Karpas-422 (cell line): ENCODE measurements at places on chromosomes 5 and 9. TPM values are rescaled to one million over a fixed set of nuclear protein-coding genes. Genes with fewer than 3 reads are reported as not detected.

The ZNF608 gene
- 12.1 and 12.8 TPM in 2 replicates for total RNA-seq

GRCh38 chr9:16277471-16277960 lies 593.0 kb downstream of the BNC2 start:
- no peak for DNase-seq
- no peaks in the 10 kb centered on the region for H3K4me1 ChIP-seq
- no peak overlapping the region for H3K4me3 ChIP-seq
- H3K36me3 ChIP-seq, result no peaks in the 10 kb centered on the region

DNA sequence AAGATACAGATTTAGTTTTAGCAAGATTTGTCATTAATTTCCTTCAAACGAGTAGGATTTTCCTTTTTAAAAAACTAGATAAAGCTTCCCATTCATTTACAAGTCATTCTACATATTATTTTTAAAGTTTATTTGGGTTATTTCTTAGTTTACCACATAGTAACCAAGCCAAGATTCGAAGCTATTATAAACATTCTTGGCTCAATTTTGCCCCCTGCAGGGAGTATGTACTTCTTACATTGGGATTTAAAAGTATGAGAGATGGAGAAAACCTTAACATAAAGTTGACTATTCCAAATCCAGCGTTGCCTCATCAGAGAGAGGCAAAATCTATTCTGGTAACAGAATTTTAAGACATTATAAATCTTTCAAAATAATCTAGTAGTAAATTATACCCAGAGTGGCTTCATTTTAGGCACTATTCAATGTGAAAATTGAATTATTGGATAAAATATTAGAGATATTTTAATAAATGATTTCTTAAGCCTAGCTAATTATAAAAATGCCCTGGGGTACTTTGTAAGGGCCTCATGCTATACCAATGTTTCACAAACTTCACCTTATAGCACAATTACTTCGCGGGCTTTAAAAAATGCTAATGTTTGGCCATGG lies 39.1 kb downstream of the FBN2 start:
- peak; percentile 84 for DNase-seq
- H3K4me3 ChIP-seq, result no peak overlapping the region
- H3K36me3 ChIP-seq, result no peaks in the 10 kb centered on the region
- no peak overlapping the region for H3K27ac ChIP-seq
- H3K4me1 ChIP-seq, result no peaks in the 10 kb centered on the region

The ADAMTSL2 gene
- not detected in 2 replicates for total RNA-seq

- no peaks in the 10 kb centered on the region for H3K27me3 ChIP-seq
- DNase-seq, result no peak
- H3K36me3 ChIP-seq, result no peaks in the 10 kb centered on the region
- no peaks in the 10 kb centered on the region for H3K4me1 ChIP-seq
- no peak overlapping the region for H3K4me3 ChIP-seq
- H3K27ac ChIP-seq, result no peak overlapping the region
Observed at GRCh38 chr9:12463641-12464040, 229.5 kb upstream of the TYRP1 start.

- H3K36me3 ChIP-seq, result no peaks in the 10 kb centered on the region
- no peaks in the 10 kb centered on the region for H3K4me1 ChIP-seq
- H3K27ac ChIP-seq, result no peak overlapping the region
- no peaks in the 10 kb centered on the region for H3K27me3 ChIP-seq
Observed at GRCh38 chr9:93952784-93953495, 2.2 kb downstream of the BARX1 start.

DNA sequence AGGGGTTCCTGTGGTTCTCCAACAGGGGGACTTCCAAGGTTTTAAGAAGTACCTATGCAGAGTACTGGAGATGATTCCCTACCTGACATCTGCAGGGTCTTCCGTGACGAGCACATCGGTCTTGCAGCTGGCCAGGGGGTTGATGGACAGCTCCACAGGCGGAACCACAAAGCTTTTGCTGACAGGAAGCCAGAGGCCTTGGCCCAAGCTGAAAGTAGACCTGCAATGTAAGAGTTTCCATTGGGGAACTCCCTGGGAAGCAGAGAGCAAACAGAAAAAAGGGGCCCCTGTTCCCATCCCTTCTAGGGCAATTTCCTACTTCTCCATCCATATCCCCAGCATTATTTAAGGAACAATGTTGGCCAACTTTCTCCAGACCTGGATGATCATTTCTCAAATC lies 288.0 kb downstream of the TRIM32 start:
- no peaks in the 10 kb centered on the region for H3K36me3 ChIP-seq
- H3K4me3 ChIP-seq, result no peak overlapping the region
- no peaks in the 10 kb centered on the region for H3K27me3 ChIP-seq
- DNase-seq, result no peak

DNA sequence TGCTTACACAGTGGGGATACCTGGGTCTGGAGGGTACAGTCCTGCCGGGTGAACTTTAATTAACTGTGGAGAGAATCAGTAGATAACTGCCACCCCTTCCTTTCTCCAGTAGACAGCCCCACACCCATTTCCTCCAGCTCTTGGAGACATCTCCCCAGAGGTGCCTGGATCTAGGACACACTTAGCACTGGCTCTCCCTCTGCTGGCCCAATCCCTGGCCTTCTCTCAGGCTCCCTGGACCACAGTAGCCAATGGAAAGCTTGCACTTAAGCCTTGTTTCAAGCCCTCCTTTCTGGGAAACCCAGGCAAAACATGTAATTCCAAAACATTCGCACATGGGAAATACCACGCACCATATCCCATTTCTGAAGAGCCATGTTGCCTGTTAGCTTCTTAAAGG lies 169.2 kb upstream of the GAS1 start:
- no peaks in the 10 kb centered on the region for H3K36me3 ChIP-seq
- no peak overlapping the region for H3K4me3 ChIP-seq
- H3K27me3 ChIP-seq, result no peaks in the 10 kb centered on the region
- no peak overlapping the region for H3K27ac ChIP-seq
- H3K4me1 ChIP-seq, result no peaks in the 10 kb centered on the region

The ACOT12 gene
- 0.18 and 0.26 TPM in 2 replicates for total RNA-seq

- H3K27me3 ChIP-seq, result no peaks in the 10 kb centered on the region
- no peak overlapping the region for H3K4me3 ChIP-seq
- no peaks in the 10 kb centered on the region for H3K4me1 ChIP-seq
- no peaks in the 10 kb centered on the region for H3K36me3 ChIP-seq
Observed at GRCh38 chr5:32916648-32917047, 205.5 kb downstream of the NPR3 start.

The ADAMTS13 gene
- 0.34 and 1.3 TPM in 2 replicates for total RNA-seq

The PDE6A gene
- not detected in 2 replicates for total RNA-seq

DNA sequence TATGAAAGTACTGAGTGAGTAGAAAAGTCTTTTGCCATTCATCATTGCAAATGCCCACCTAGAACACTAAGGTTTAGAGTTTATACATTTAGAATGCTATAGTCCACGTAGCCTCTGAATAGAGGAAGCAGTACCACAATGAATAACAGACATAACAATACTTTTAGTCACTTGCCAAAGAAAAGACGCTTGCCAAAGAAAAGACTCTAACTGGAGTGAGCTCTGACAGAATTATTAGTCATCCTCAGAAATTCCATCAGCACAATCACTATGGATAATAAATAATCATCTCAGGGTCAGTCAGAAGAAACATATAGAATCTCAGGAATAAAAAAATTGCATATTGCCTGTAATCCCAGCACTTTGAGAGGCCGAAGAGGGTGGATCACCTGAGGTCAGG lies 168.5 kb upstream of the TARS1 start:
- no peaks in the 10 kb centered on the region for H3K4me1 ChIP-seq
- H3K36me3 ChIP-seq, result no peaks in the 10 kb centered on the region
- H3K27ac ChIP-seq, result no peak overlapping the region
- no peak for DNase-seq
- no peaks in the 10 kb centered on the region for H3K27me3 ChIP-seq

The RANBP3L gene
- total RNA-seq, result 0.18 and 0.22 TPM in 2 replicates

DNA sequence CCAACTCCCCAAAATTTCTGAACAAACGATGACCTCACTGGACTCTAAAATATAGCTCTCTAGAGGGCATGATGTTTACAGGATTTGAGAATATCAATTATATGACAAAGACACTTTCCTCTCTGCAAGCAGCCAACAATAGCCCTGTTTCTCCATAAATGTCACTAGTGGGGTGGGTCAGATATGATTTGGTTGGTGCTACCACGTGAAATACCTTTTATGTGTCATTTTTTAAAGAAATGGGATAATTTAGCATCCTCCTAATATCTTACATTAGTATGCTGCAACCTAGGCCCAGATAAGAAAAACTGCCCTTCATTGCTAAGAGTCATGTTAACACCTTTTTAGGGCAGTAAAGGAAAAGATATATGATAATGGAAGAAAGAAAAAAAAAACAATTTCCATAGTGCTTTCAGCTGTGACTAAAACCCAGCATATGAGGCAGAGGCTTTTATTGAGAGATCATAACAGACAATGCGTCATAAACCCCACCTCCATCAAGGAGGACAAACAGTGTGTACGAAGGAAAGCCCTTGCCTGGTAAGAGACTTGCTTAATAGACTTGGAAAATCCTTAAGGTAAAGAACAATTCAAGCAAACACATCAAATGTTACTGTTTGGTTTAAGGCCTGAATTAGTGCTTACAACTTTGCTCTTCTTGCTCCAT lies 372.4 kb upstream of the PAPPA start:
- H3K27ac ChIP-seq, result no peak overlapping the region
- no peak for DNase-seq
- no peaks in the 10 kb centered on the region for H3K4me1 ChIP-seq
- H3K27me3 ChIP-seq, result no peaks in the 10 kb centered on the region
- no peaks in the 10 kb centered on the region for H3K36me3 ChIP-seq

DNA sequence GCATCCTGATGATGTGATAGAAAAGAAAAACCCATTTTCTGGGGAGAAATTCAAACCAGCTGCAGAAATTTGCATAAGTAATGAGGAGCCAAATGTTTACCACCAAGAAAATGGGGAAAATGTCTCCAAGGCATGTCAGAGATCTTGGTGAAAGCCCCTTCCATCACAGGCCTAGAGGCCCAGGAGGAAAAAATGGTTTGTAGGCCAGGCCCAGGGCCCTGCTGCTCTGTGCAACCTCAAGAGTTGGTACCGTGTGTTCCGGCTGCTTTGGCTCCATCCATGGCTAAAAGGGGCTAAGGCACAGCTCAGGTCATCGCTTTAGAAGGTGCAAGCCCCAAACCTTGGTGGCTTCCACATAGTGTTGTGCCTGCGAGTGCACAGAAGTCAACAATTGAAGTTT lies 543.1 kb downstream of the ZNF608 start:
- no peak overlapping the region for H3K4me3 ChIP-seq
- no peak for DNase-seq

GRCh38 chr9:130240410-130241197 lies 25.0 kb upstream of the HMCN2 start:
- H3K4me3 ChIP-seq, result no peak overlapping the region
- H3K27ac ChIP-seq, result no peak overlapping the region
- no peaks in the 10 kb centered on the region for H3K36me3 ChIP-seq
- peaks cover 15% of the 10 kb centered on the region for H3K4me1 ChIP-seq

GRCh38 chr5:35698047-35698808 lies 80.6 kb downstream of the SPEF2 start:
- H3K36me3 ChIP-seq, result no peaks in the 10 kb centered on the region
- H3K4me3 ChIP-seq, result no peak overlapping the region
- H3K27ac ChIP-seq, result no peak overlapping the region
- no peak for DNase-seq

- no peaks in the 10 kb centered on the region for H3K36me3 ChIP-seq
- H3K27ac ChIP-seq, result no peak overlapping the region
- no peak for DNase-seq
- no peaks in the 10 kb centered on the region for H3K27me3 ChIP-seq
Observed at GRCh38 chr5:130462516-130462915, 558.3 kb downstream of the CHSY3 start.

The FBP1 gene
- total RNA-seq, result not detected in 2 replicates

The SLC6A7 gene
- not detected in 2 replicates for total RNA-seq

The PLEKHG4B gene
- total RNA-seq, result not detected in 2 replicates

DNA sequence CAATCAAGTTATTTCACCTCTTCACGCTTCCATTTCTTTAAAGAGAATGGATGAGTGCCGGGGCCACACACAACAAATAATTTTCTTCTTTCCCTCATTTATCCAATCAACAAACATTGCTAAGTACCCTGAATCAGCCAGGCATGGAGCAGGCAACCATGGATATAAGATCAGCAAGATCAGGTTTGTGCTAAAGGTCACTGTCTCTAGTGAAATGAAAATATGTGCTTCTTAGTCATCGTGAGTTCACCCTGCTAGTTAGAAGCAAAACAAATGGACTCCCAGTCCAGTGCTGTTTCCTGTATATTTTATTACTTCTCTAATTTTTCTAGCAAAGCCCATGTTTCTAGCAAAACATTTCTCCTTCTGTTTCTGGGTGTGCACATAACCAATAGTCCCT lies 629.2 kb downstream of the BNC2 start:
- H3K27ac ChIP-seq, result no peak overlapping the region
- H3K27me3 ChIP-seq, result no peaks in the 10 kb centered on the region
- H3K36me3 ChIP-seq, result no peaks in the 10 kb centered on the region
- DNase-seq, result no peak

DNA sequence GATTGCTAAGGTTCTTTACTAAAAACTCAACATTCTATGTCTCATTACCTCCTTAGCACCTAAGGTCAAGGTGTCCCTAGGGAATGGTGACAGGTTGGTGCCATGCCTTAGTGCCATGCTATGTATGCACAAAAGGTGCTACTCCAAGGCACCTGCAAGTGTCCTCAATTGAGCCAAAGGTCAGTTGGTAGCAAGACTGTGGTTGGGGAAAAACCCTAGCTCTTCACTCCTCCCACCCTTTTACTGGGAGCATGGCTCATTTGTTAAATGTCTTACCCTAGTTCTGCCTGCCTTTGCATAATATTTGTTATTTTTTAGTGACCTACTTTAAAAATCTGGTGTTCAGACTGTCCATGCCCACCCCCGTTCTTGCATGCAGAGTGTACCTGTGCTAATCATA lies 17.0 kb downstream of the ACO1 start:
- no peak overlapping the region for H3K4me3 ChIP-seq
- no peak overlapping the region for H3K27ac ChIP-seq

The LRRC70 gene
- 2.7 and 6.5 TPM in 2 replicates for total RNA-seq

The PCA3 gene
- total RNA-seq, result 0.19 TPM in 1 of 2 replicates, not detected in the other

- no peaks in the 10 kb centered on the region for H3K27me3 ChIP-seq
- H3K4me3 ChIP-seq, result no peak overlapping the region
- no peak for DNase-seq
- H3K4me1 ChIP-seq, result no peaks in the 10 kb centered on the region
Observed at GRCh38 chr5:151509231-151509630, 61.8 kb downstream of the SLC36A1 start.

DNA sequence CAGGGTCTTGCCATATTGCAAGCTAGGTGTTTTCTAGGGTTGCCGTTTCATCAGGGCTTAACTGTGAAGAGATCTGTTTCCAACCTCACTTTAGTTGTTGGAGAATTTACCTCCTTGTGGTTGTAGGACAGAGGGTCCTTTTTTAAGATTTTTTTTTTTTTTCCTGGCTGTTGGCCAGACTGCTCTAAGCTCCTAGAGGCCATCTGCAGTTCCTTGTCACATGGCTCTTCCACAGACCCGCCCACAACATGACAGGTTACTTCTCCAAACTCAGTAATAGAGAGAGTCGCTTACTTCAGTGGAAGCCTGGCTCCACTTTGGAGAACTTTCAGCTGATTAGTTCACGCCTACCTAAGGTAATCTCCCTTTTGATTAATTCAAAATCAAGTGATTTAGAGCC lies 543.7 kb downstream of the DMRTA1 start:
- DNase-seq, result no peak
- H3K4me1 ChIP-seq, result no peaks in the 10 kb centered on the region
- no peak overlapping the region for H3K27ac ChIP-seq

- no peak overlapping the region for H3K4me3 ChIP-seq
- H3K27me3 ChIP-seq, result no peaks in the 10 kb centered on the region
- DNase-seq, result no peak
- no peak overlapping the region for H3K27ac ChIP-seq
- no peaks in the 10 kb centered on the region for H3K4me1 ChIP-seq
Observed at GRCh38 chr5:107474361-107474715, 196.4 kb downstream of the EFNA5 start.
